ENCODE measurements at places on chromosomes 11 and 22.

DNA sequence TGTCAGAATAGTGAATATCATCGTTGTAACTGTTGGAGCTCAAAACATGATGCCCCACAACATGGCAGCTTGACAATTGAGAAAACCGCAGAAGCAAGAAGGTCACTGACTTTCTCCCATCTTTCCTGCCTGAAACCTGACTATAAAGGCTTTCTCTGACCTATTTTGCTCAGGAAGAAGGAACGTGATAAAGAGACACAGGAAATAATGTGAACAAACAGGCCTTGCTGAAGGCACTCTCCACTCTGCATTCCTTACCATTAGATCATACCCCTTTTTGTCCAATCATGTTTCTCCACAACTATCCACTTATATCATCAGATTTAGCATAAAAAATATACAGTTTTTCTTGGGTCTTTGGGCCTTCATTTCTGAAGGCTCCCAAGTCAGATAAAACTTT is 916.8 kb downstream of the METTL15 start:
- DNase-seq: no peak

DNA sequence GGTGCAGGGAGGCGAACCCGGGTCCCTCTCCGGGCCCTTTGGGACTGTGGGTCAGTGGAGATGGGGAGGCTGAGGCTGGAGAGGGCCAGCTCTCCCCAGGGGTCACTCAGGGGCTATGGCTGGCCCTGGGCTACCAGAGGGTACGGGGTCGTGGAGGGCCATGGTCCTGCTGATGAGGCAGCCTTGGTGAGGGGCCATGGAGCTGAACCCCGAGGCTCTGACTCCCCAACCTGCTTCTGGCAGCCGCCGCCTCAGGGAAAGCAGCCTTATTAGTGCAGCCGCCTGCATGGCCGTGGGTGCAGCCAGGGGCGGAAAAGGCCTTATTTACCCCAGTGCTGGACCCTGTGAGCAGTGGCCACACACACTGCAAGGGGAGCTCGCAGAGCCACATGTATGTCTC is 139.4 kb downstream of the MIAT start:
- no peak for DNase-seq

DNA sequence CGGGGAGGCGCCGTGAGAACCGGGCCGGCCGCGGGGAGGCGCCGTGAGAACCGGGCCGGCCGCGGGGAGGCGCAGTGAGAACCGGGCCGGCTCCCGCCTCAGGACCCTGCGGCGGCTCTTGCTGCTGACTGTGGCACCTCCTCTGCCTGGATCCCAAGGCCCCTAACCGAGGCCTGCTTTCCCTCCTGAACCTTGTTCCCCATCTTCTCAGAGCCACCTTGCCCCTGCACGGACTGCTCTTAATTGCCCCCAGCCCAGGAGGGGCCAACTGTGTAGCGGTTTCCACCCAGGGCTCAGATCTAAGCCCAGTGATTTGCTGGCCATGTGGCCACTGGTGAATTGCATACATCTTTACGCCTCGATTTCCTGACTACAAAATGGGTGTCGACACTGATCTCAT is 112.2 kb upstream of the B3GAT1 start:
- no peak for DNase-seq

DNA sequence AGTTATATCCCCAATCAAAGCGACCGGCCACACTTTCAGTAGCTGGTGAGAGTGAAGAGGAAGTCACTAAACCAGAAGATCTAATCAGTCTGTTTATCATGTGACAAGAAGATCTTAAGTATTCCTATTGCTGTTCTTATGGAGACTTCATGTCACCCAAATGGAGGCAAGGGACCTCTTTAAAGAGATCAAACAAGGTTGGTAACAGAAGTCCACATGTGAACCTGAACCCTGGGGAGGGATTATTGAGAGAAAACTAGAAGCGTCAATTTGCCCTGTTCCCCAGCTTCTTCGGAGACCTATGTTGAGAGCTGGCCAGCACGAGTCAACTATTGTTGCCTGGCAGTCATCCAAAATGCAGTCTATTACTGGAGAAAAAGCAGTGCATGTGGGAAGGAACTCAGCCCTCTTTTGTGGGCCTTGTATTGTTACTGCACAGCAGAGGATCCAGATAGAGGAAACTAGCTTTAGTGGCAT is 76.9 kb upstream of the CTSC start:
- DNase-seq: no peak

GRCh38 chr11:33722590-33723234 is 13.5 kb downstream of the CD59 start:
- no peak for DNase-seq

- no peak for DNase-seq
Measured at GRCh38 chr11:92314499-92314898, 89.9 kb downstream of the FAT3 start.

DNA sequence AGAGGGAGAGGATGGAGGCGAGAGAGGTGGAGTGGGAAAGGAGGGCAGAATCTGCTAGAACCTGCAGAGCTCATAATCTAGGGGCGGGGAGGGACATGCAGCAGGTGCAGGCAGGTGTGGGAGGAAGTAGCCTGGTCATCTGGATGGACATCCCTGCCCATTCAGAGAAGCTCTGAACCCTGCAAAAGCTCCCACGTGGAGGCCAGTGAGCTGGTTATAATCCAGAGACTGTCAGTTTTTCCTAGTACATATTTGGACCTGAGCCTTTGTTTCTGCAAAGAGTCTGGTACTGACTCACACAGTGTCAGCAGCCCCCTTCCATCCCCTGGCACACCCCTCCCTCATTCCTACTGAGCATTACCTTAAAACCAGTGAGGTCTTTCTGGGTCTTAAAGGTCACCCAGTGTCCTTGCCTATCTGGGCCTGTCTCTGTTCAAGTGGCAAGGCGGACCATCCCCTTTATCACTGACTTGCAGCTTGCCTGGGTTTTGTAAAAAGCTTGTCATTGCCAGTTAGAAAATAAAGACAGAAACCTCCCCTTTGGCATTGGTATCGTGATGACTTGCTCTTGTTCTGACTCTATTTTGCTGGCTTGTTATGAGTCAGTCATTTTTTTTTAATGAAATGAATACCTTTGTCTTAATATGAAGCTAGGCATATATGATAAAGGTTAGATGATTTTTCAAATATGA is 26.1 kb downstream of the PTPRJ start:
- DNase-seq: no peak

- DNase-seq: no peak
Measured at GRCh38 chr11:17209939-17210245, 2.1 kb upstream of the PIK3C2A start.

- no peak for DNase-seq
Measured at GRCh38 chr11:33772300-33772699, 2.0 kb downstream of the FBXO3 start.

DNA sequence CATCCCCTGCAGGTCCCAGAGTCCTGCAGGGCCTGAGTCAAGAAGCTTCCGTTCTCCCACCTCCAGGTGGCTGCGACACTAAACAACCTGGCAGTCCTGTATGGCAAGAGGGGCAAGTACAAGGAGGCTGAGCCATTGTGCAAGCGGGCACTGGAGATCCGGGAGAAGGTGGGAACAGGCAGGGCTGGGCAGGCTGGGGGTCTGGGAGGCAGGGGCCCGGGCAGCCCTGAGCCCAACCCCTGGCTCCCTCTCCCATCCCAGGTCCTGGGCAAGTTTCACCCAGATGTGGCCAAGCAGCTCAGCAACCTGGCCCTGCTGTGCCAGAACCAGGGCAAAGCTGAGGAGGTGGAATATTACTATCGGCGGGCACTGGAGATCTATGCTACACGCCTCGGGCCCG is 4.7 kb upstream of the RAB1B start:
- no peak for DNase-seq

DNA sequence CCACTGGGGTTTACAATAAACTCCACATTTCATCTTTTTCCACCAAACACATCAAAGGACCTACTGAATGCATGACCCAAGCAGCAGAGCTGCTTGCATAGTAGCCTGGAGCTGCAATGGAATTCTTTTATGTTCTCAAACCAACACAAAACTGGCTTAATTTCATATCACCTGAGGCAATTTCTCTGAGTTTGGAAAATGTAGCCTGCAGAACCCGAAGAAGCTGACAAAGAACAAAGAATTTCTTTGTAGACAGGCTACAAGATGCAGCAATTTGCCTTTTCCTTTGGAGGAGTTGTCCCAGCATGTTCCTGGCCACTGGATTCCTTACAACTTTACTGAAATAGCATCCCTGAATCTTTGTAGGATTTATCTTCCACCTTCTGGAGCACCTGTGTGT is 5.5 kb upstream of the TECTA start:
- DNase-seq: peak; percentile 46

- DNase-seq: no peak
Measured at GRCh38 chr22:47143249-47143938, 380.9 kb downstream of the TBC1D22A start.

- DNase-seq: peak; percentile 28
Measured at GRCh38 chr11:112320668-112321067, 60.0 kb upstream of the PLET1 start.

GRCh38 chr22:47283616-47284270 is 521.3 kb downstream of the TBC1D22A start:
- DNase-seq: no peak

DNA sequence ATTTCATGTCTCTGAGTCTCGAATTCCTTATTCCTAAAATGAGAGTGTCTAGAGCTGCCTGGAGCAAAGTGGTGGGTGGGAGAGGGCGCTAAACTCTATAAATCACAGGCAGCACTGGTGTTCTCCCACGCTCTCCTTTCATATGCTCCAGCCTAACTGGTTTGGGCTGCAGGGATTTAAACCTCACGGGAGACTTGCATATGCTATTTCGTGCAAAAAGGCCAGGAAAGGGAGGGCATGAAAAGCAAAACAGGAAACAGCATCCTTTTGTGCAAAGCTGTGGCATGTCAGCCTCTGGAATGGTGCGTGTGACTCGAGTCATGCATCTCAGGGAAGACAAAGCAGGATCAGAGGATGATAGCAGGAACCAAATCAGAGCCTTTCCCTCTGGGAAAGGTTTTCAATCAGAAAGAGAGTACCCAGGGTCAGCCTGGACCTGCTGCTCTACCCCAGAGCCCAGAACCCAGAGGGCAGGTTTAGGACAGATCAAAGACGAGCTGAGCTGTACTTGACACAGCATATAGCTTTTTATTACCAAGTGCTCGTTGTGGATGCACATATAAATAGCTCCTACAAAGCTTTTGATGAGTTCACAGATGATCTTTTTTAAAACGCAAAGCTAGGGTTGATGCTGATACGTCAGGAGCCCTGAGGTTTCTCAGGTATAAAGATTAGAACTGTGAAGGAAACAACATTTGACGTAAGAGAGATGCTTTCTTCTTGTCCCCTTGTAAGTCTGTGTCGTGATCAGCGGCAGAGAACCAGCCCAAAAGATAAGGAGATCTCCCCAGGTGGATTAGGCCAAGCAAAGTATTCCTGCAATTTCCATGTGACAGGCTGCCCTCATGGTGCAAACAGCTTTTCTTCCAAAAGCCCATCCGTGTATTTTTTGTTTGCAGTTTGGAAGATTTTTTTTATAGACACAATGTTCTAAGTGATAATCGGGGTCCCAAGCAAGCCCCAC is 46.2 kb upstream of the YWHAH start:
- peak; percentile 97 for DNase-seq

DNA sequence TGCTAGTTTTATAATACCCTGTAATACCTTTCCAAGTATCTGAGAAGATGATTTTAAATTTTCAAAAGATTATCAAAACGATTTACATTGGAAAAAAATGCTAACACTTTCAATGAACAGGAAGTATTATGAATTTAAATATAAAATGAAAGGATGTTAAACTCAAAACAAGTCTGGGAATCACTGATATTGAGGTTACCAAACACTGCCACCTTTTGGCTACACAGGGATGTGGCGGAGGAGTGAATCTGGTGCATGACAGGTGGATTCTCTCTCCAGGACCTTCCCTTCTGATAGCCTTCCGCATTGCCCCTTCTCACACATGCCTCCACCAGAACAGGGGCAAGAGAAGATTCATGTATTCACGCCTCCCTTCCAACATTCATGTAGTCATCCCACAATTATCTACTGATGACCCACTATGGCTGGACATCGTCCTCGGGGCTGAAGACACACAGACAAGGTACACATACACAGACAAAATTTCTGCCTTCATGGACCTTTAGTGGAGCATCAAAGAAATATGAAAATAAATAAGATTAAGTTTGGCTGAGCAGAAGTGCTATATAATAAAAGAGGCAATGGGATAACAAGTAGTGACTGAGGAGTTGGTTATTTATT is 34.7 kb downstream of the ATG16L2 start:
- DNase-seq: peak; percentile 68

- DNase-seq: peak; percentile 26
Measured at GRCh38 chr22:42190274-42190673, 59.7 kb upstream of the CYP2D6 start.

- no peak for DNase-seq
Measured at GRCh38 chr11:104649002-104649401, 249.3 kb downstream of the CASP12 start.
